ENCODE measurements at places on chromosomes 13 and 19. TPM values are rescaled to one million over a fixed set of nuclear protein-coding genes. Genes with fewer than 3 reads are reported as not detected.

Gene NALCN
- 0.83 TPM for total RNA-seq

Gene ELSPBP1
- not detected for total RNA-seq

Gene EDNRB
- total RNA-seq = 16.2 TPM

Gene LILRA1
- 0.52 TPM for total RNA-seq

Gene NOTCH3
- total RNA-seq = 68.6 TPM

GRCh38 chr13:65035302-65035701 is 2194.8 kb downstream of the PCDH9 start:
- no peak for DNase-seq

DNA sequence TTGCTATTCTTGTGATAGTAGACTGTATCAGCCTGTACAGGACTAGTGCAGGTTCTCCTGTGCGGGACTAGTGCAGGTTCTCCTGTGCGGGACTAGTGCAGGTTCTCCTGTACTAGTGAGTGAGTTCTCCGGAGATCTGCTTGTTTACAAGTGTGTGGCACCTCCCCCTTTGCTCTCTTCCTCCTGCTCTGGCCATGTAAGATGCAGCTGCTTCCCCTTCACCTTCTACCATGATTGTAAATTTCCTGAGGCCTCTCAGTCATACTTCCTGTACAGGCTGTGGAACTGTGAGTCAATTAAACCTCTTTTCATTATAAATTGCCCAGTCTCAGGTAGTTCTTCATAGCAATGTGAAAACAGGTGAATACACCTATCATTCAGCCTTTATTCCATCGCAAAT is 289.6 kb downstream of the TEX29 start:
- no peak for DNase-seq

GRCh38 chr13:33116321-33117010 is 100.2 kb downstream of the KL start:
- no peak for DNase-seq

DNA sequence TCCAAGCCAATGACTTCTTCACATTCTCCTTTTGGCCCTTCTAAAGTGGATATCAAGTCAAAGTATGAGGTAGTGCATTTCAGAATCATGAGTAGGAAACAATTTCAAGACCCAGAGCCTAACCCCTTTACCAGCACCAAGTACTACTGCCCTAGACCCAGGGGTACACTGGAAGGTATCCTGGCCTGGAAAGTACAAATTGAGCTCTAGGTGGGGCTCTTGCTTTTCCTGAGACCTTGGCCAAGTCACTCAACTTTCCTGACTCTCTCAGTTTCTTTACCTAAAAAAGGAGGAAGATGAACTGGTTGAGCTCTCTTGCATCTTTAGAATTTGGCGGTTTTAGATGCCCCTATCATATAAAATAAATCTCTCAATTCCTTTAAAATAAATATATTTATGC is 204.7 kb downstream of the FGF14 start:
- no peak for DNase-seq

- DNase-seq = no peak
Observed at GRCh38 chr13:28353679-28354078, 141.2 kb downstream of the FLT1 start.

- no peak for DNase-seq
Observed at GRCh38 chr13:73937441-73937840, 196.8 kb downstream of the KLF12 start.

DNA sequence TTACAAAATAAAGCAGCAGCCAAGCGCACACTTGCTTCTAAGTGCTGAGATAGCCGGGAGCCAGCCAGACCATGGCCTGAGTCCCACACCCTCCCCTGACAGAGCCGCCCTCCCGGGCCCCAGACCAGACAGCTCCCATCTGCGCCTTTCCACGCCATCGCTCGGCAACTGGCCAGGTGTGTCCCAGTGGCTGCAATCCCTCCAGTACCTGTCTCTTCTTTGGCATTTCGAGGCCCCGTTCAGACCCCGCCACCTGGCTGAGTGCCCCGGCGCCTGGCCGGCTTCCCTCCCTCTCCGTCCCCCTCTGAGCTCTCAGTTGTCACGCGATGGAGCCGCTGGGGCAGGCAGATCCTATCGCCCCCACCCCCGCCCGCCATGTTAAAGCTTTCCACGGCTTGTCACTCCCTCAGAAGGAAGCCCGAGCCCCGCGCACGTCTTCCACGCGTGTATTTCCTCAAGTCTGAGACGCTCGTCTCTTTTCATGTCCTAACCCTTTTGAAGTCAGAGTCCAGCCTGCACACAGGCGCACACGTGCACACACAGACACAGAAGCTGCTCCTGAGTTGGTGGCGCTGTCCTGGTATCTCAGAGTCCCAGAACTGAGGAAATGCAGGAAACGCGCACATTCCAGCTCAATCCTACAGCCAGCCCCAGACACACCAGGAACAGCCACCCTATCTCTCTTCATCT is 7.9 kb downstream of the MLLT1 start:
- peak; percentile 96 for DNase-seq

Measured in esophagus muscularis mucosa (tissue), 4 donors.